ENCODE measurements at places on chromosomes 5 and 9.

DNA sequence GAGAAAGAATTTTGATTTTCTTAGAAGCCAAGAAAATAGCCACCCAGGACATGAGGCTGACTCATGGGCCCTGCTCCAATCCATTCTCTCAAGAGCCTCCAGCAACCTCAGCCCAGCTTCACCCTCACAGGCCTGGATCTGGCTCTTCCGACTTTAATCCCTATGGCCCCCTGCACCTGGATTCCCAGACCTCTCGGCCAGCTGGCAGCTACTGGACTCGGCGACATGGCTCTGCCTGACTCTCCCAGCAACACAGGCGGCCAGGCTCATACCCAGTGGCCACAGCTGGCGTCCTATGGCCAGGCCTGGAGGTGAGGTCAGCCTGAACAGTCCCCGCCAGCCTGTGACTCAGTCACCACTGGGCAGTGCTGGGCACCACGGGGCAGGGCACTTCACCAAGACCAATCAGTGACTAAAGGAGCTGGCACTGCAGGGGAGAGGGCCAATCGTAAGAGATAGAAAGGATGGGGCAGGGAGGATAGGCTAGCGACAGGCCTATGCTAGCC, 6.2 kb upstream of the PDLIM4 start:
- no peak for DNase-seq

DNA sequence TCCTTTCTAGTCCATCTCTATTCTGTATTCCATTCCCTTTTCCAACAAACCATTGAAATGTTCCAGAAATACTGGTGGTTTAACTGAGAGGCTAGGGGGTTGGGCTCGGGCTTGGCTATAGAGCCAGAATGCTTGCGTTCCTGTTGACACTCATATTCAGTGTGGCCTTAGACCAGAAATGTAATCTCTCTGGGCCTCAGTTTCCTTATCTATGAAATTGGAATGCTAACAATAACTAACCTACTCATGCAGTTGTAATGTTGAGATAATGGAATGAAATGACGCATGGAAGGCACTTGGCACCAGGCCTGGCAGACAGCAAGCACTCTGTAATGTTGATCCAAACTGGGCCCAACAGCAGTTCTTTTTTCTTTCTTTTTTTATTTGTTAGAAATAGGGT, 26.8 kb downstream of the JADE2 start:
- DNase-seq: no peak

GRCh38 chr5:165138236-165138635, 1632.8 kb downstream of the MAT2B start:
- DNase-seq: no peak

DNA sequence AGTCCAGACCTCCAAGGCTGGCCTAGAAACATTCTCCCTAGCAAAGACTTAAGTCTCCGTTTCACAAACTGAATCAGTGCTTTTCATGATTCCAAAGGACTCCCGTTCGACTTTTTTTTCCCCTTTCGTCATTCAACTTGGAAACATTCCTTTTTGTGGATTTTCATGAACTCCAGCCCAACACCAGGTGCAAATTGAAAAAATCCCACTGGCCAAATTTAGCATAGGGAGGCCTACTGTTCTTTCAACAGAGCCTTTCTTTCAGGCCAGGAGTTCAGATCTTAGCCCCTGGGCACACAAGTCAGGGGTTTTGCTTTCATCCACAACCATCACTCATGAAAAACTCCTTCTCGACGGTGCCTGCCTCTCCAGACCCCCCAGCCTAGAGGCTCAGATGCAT, 285.3 kb downstream of the PIK3R1 start:
- no peak for DNase-seq

DNA sequence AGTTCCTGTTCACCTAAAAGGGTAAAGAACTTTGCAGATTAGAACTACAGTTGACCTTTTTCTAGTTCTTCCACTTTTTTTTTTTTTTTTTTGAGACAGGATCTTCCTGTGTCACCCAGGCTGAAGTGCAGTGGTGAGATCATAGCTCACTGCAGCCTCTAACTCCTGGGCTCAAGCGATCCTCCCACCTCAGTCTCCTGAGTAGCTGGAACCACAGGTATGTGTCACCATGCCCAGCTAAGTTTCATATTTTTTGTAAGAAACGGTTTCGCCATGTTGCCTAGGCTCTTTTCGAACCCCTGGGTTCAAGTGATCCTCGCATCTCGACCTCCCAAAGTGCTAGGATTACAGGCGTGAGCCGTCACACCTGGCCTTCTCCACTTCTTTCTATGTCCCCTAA, 39.7 kb upstream of the TNFAIP8 start:
- DNase-seq: no peak

GRCh38 chr5:170644501-170644900, 139.0 kb upstream of the GABRP start:
- DNase-seq: no peak

DNA sequence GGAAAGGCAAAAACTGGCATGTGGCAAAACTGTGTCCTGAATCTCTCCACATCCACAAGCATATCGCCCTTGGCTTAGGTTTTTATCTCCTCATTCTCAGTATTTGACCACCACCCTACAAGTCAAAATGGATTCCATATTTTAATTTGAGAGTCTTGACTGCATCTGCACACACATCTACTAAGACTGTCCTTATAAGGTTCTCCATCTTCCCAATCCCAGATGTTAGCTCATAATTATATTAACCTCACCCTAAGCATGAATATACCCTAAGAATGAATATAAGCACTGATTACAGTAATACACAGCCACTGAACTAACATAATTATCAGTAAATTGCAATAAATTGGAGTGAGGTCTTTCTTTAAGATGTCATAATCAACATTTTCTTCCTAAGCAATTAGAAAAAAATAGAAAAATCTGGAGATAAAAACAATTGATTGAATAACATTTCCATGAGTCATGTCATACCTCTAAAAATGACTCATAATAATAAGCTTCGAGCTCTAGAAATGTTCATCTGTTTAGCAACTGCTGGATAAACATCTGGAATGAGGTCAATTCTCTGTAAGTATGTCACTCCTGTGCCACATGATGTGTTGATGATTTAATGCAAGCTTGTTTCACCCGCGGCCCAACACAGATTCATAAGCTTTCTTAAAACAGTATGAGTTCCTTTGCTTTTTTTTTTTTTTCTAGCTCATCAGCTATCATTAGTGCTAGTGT, 39.9 kb upstream of the PAM start:
- DNase-seq: no peak

- no peak for DNase-seq
Measured at GRCh38 chr5:170178814-170179213, 54.0 kb upstream of the C5orf58 start.

- DNase-seq: no peak
Measured at GRCh38 chr9:14310311-14310710, 3.6 kb downstream of the NFIB start.

DNA sequence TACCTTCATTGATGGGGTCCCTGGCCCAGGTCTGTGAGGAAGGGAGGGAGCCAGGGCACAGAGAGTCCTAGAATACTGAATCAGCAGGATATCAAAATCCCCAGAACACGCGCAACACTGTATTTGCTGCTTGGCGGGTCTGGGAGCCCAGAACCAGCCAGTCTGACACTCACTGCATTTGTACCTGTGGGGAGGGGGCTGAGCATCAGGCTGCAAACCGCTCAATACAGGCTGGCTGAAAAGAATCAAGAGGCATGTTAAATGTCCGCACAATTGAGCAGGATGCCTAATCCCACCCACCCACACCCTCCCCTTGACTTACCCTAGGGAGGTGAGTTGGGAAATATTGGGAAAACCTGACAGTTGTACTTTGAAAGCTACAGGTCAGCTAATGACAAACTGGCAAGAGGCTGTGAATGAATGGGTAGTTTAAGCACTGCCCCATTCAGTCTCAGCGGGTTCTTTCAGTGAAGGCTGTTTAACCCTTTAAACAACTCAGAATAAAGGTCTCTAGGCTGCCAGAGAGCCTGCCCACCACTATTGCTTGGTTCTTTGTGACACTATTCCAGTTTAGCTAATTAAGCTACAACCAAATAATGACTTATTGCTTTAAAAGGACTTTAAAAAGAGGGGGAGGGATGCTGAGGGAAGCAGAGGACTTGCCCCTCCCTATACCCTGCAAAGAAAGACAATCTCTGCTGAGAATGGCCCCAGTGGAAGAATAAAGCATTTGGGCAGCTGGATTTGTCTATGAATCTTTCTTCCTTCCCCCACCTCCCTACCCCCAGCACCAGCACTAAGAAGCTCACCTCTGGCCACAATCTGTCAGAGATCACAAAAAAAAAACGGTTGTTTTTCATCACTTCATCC, 5.0 kb downstream of the SPRY4 start:
- no peak for DNase-seq

DNA sequence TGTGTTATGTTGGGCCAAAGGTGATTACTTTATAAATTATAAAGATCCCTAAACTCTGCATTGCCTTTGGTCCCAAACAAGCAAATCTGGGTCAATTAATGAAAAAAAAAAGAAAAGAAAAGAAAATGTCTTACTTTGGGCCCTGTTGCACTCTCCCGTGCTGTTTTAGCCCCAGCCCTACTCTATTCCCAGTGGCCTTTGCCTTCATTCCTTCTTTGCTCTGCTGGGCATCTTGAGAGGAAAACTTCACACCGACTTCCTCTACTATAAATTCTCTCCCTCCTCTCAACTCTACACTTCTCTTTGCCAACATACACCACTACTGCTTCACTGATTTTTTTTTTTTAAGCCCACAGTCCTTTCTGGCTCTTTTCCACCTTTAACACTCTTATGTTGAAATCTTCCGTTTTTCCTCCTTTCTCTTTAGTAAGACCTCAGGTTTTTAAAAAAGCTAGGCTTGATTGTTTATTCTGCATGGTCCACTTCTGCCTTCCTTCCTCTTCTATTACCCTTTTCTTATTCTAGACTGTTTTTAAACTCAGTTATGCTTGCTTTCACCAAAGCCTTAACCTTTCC, 4.5 kb upstream of the MSMP start:
- DNase-seq: no peak

- no peak for DNase-seq
Measured at GRCh38 chr9:103997856-103998370, 96.2 kb upstream of the SMC2 start.

- no peak for DNase-seq
Measured at GRCh38 chr5:88214655-88215054, 54.0 kb downstream of the TMEM161B start.

DNA sequence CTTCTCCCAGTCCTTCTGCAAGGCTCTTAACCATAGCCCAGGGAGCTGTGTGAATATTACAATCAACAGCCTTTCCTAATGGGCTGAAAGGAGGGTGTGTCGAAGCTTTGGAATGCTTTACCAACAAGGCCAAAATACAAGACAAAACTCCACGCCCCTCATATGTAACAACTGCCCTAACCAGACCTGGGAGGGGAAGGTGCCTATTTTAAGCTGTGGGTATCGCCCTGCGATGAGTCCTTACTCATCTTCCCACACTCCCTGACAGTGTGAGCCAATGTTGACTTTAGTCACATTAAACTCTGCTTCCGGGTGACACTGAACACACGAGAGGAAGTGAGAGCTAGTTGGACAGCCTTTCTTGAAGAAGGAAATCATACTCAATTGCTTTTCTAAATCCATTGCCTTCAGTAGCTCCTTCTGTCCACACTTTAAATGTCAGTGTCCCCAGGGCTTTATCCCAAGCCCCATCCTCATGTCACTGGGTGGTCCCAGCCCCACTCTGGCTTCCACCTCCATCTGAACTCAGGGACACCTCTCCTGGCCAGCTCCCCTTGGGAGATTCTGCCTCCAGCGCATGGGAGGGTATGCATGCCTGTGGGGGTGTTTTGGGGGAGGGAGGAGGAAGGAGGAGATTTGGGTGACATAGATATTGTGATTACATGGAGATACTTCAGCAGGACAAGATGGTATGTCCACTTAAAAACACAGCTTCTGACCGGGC, 6.5 kb upstream of the TBC1D9B start:
- no peak for DNase-seq

DNA sequence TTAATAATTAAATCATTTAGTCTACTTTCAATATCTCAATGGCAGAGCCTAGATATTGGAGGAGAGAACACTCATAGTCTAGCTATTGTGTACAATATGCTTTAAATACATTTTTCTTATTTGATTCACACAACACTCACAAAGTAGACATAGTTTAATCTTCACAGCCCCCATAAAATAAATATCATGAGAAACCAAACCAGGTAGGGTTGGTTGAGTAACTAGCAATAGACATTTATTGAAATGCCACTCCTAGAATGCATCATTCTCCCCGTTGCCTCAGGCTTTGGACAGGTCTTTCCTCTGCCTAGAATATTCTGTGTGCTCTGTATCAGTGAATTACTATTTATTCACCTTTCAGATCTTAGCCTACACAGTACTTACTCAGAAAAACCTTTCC, 141.9 kb downstream of the CEMIP2 start:
- no peak for DNase-seq
